Stimulated activated CD8-positive, alpha-beta memory T cell treated with anti-CD3 and anti-CD28 coated beads, Interleukin-4, amount 100 ng/mL, for 4 hours (primary cell): ENCODE measurements at places on chromosomes 5 and 9.

DNA sequence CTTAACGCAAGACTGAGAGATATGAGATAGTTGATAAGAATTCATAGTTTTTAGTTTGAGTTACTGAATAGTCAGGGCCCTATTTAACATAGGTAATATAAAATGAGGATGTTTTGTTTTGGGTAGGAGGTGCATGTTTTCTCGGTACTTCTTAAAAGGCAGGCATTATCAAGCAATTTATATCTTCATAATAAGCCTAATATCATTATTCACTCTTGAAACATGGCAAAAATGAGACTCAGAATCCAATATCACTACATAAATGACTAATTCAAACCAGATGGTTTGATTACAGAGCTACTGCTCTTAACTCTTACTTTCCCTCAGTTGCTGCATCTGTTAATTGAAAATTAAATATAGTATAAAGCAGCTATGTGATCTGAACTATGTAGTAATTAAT is 2038.7 kb downstream of the EFNA5 start:
- DNase-seq: no peak

DNA sequence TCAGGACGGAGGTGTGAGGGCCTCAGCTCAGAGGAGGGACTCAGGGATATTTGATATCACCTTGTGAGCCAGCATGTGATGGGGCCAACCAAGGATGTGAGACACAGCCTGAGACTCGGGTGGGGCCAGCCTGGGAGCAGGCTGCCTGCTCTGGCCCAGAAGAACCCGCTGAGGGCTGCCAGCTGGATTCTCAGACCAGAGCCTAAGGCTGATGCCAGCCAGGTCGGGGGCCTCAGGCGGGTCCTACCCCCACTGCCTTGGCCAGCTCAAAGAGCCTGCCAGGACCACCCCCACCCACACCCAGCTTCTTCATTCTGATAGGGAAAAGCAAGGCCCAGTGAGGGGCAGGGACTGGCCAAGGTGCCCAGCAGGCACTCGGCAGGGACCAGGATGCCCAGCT is 20.3 kb upstream of the DUSP1 start:
- no peak for DNase-seq

DNA sequence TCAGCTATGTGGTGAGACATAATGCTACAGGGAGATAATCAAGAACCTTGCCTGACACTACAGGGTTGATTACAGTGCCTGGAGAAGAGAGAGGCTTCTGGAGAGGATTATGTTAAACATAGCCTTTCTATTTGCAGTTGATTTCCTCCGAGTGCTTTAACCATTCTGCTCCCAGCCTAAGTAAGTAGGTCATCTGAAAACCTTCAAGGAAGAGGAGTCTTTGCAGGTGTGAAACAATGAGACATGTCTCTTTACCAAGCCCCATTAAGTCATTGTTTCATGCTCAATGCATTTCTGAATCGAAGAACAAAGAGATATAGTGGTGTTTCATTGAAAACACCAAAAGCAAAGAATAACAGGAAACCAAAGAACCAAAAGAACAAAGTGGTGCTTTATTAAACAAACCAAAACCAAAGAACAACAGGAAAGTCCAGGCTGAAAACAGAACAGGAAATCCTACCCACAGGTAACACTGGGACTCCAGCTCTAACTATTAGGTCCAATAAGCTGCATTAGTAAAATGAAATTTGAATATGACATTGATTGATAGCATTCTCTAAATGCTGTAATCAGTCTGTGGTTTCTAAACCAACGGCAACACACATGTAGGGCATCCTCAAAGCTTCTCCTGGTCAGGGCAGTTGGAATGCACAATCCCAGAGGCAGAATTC is 113.3 kb upstream of the SPATA31D4 start:
- DNase-seq: no peak

DNA sequence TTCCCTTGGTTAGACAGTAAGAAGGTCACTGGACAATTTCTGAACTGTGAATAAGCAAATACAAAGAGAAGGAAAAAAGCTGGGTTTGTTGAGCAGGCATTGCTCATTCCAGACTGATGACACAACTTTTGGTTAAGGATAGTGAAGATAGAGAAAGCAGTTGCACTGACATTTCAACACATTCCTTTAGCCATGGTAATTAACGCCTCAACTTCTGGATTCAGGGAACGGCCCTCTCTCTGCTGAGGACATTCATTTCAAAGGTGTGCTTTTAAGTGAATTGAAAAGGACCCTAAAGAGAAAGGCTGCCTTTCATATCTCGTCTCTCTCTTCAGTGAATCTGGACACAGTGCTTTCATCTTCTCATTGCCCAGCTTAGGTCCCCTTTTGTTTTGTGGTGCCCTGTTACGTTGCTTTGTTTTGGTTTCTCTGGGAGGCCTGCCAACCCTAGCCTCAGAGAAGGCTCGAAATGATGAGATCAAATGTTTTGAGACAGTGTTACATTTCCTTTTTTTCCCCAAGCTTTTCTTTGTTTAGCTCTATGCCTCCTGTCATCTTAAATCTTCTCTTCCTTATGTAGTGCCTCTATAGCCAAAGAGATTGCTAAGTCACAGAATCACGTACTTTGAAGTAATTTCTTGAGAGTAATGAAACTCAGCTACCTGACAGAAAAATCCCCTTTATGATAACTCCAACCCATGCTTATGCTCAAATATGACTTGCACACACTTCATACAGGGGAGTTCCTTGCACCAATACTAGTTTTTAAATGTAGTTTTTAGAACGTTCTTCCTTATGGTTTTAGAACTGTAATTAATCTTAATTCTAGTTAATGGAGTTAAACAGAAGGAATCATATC is 94.4 kb upstream of the IFNE start:
- no peak for DNase-seq

GRCh38 chr5:108942701-108943100 is 195.0 kb downstream of the FER start:
- DNase-seq: no peak

- no peak for DNase-seq
These were observed 13.3 kb upstream of the BASP1 start for GRCh38 chr5:17204133-17204489.

DNA sequence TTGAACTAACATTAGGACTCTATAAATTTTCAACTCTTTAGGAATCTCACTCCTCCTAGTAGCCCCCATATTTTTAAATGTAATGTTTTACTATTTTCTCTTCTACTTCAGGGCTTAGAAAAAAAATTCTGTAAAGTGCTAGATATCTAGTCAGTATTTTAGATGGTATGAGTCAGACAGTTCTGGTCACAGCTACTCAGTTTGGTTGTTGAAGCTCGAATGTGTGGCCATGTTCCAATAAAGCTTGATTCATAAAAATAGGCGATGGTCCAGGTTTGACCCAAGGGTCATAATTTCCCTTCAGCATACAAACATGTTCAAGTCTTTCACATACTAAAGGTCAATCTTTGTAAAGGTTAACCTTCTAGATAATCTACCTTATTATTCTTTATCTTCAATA is 566.0 kb upstream of the CDH18 start:
- DNase-seq: no peak

DNA sequence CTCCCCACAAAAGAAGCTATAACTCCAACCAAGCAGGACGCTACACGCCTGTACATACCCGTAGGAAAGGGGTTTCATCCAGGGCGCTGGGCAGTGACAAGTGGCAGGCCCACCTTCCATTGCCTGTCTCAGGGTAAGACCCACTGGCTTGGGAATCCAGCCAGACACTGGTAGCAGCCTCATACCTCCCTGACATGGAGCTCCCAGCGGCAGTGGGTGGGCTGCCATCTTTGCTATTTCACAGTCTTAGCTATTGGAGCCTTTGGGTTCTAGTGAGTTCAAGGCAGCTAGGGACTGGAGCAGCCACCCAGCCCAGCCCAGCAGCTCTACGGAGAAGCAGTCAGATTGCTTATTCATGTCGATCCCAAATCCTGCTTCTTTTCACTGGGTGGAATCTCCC is 3.4 kb upstream of the IFNA10 start:
- DNase-seq: no peak

DNA sequence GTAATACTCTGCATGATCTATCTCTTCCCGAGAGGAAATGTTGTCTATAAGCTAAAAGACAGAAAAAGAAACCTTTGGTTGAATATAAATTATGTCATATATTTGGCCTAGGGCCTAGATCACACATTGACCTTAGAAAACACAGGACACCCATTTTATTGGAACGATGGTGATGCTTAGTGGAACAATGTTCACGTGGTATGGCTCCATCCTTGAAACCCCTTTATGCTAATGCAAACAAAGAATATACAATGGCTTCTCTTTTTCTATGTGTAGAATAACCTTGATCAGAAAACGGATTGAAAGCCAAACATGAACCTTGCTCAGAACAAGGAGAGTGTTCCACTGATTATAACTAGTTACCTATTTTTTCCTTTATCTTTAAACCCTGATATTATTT is 24.5 kb downstream of the MRPS27 start:
- DNase-seq: no peak

DNA sequence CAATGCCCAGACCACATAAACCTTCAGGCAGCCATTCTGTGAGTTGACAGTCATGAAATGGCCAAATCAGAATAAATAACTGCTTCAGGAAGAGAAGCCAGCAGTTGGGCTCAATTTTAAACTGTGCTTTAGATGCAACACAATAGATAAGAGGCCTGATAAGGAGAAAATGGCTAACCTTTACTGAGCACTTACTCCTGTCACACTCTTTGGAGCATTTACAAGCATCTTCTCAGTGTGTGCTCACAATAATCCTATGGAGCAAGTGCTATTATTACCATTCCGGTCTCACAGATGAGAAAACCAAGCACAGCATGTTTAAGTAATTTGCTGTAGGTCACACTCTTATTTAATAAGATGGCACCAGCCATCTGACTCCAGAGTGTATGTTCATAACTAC is 11.5 kb upstream of the SH3RF2 start:
- DNase-seq: no peak

DNA sequence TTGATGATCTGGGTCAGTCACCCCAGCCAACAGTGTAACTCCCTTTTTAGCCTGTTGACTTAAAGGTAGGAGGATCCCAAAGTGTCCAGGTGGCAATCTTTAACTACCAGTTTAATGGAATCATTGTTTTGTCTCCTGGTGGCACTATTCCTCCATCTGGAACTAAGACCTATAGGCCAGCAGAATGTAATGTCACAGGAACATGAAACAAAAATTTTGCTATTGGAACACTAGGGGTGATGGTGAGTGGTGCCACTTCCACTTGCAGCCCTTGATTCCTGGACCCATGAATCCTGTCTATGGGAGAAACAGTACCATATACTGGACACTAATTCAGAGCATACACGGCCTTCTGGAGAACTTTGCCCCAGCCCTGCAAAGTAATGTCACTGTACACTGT is 219.5 kb upstream of the RASA1 start:
- DNase-seq: no peak

- DNase-seq: no peak
These were observed 121.1 kb downstream of the SPATA31D1 start for GRCh38 chr9:82109626-82110025.

DNA sequence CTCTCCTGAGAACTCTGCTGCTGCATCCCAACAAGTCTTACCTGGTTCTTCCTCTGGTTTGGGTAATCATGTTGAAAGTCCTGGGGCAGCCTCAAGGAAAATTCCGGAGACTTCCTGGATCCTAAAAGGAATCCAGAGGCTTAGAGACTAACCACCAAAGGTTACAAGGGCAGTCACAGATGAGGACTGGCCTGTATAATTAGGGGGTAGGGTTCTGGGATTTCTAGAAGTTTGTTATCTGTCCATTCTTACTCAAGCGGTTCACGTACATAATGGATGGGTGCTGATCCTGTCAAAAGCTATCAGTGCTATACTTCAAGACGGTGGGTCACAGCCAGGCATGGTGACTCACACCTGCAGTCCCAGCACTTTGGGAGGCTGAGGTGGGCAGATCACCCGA is 51.4 kb upstream of the EPB41L4B start:
- no peak for DNase-seq

GRCh38 chr5:132065951-132066701 is 5.7 kb downstream of the IL3 start:
- no peak for DNase-seq

DNA sequence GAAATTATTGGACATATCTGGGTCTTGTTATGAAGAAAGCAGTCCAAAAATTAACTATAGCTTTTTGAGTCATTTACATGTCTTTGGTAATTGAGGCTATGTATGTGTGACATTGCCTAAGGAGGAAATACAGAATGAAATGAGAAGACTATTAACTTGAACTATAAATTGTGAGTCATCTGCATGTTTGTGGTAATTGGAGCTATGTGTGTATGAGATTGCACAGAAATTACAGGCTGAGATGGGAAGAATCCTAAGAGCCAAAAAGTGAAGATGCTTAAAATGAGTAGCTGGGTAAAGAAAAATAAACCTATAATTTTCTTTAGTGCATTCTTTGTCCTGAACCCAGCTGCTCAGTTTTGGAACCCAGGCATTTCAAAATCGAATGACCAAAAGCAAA is 747.6 kb upstream of the EDIL3 start:
- DNase-seq: no peak

DNA sequence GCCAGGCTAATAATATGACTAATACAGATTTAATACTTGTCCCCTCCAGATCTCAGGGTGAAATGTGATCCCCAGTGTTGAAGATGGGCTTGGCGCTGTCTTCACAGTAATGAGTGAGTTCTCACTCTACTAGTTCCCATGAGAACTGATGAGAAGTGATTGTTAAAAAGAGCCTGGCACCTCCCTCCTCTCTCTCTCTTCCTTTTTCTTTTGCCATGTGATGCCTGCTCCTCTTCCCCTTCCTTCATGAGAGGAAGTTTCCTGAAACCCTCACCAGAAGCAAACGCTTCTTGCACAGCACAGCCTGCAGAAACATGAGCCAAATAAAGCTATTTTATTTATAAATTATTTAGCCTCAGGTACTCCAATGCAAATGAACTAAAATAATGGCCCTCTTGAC is 55.2 kb downstream of the GLDC start:
- DNase-seq: no peak

GRCh38 chr5:38453506-38453905 is 102.9 kb downstream of the LIFR start:
- DNase-seq: peak; percentile 17

DNA sequence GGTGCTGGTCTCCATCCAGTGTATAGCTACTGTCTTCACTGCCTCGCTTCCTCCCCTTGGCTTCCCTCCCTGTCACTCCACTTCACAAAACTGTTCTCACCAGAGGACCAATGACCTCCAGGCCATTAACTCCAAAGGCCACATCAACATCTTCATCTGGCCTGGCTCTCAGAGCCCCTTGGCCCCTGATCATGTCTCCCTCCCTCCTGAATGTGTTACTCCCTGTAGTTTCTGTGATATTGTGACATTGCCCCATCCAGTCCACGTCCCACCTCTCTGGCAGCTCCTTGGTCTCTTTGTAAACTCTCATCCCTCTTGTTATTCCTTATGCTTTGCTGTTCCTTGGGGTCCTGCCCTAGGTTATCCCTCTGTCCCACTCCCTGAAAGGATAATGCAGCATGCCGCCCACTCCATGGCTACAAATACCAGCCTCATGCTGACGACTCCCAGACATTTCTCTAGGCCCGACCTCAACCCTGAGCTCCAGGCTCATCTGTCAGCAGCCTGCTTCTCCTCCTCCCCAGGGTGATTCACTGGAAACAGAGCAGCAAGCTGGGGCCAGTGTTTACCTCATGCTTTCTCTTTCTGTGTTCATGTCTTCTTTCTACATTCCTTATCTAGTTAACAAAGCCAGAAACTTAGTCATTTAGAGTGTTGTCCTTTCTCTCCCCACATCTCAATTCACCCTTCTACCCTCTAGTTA is 312.2 kb downstream of the SPOCK1 start:
- no peak for DNase-seq

- no peak for DNase-seq
These were observed 239.3 kb upstream of the SGCD start for GRCh38 chr5:156087577-156088110.

GRCh38 chr5:173327084-173327947 is 898 bp downstream of the STC2 start:
- DNase-seq: no peak
